Right lobe of liver (tissue), 6 donors: ENCODE measurements at places on chromosomes 6 and 20.

- DNase-seq, result no peak
These were observed 302.0 kb downstream of the ALDH8A1 start for GRCh38 chr6:134647861-134648260.

DNA sequence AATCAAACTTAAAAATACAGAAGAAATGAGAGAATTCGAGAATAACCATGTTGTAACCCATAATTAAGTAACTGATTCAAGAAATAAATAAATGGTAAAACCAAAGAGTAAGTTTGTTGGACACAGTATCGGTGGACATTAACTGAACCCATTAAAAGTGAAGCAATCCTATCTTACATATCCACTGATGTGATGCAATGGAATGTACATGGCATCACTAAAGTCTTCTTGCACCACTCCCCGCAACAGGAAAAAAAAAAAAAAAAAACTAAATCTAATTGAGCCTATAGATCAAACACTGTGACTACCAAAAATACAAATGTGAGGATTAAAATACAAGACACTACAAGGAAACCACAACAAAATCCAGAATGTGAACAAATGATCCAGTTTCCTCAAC is 7.9 kb downstream of the SNX14 start:
- DNase-seq, result no peak

GRCh38 chr6:7139835-7140470 is 32.2 kb downstream of the RREB1 start:
- peak; percentile 63 for DNase-seq

DNA sequence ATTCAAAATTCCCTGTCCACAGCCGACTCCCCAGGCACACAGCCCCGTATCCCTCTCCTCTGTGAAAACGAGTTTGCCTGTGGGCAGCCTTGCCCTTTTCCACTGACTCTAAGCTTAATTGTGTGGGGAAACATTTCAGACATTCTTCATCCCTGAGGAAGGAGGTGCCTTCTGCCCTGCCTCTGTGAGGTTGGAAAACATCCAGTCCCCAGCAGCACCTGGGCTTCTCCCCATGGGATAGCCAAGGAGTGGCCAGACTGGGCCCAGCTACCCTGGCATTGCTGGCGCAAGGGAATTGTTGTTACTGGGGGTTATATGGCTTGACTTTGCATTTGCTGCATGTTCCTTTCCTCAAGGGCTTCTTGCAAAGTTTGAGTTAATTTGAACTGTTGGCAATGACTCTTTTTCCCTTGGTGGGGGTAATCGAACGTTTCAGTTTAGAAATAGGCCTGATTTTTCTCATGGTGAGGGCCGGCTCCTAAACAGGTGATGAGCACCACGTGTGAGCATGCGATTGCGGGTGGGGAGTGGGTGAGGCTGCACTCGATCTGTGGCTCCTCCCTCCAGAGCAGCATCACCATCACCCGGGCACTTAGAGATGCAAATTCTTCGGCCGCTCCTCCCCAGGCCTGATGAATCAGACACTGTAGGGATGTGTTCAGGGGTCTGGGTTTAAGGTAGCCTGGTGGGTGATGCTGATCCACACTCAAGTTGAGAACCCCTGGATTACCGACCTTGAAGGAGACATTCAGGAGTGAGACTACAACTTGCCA is 29.9 kb downstream of the GABRR2 start:
- no peak for DNase-seq

GRCh38 chr20:21707999-21708737 is 2.7 kb downstream of the PAX1 start:
- no peak for DNase-seq

DNA sequence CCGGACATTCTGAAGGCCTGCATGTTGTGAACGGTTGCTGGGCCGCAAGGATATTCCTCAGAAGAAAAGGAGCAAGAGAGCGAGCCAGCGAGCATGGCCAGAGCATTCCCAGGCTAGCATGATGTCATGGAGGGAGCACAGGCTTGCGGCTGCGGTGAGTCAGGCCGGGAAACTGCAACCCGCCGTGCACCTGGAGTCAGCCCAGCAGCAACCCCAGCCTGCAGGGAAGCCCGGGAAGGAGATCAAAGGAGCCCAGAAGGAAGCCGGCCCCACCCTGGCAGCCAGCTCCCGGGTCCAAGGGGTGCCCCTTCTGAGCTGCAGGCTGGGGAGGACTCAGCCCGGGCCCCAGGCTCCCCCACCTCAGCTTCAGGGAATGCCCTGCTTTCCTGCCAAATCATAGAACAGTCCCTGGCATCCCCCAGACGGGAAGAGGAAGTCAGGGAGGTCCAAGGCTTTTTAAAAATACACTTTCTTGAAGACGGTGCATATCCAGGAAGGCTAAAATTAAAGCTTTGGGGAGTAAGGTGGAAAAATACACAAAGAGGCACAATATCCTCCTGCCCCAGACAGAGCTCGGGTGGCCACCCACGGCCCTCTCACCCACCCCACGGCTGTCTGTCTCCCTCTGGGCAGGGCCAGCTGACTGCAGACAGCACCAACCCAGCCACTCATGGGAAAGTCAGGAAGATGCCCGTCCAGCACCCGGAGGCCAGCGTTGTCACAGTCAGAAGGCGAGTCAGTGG is 53.7 kb downstream of the BMP7 start:
- no peak for DNase-seq

GRCh38 chr6:169707772-169708171 is 5.8 kb downstream of the C6orf120 start:
- no peak for DNase-seq

- DNase-seq, result no peak
These were observed 139.3 kb upstream of the RIN2 start for GRCh38 chr20:19618711-19619110.

DNA sequence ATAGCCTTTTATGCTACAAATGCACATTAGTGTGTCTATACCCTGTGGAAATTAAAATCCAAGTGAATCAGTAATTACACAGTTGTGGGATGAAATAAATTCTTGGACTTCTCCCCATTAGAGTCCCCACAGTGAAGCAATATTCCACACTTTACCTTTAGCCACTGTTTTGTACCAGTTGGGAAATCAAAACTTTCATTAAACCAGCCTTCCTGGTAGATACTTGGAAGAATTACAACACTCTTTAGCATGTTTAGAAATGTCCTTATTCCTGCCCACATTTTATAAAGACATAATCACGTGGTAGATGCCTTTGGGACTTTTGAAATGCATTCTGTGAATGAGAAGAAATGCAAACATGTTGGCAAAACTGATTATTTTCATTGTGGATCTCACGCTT is 49.0 kb upstream of the ANKEF1 start:
- no peak for DNase-seq

GRCh38 chr6:111973927-111974639 is 79.8 kb upstream of the CCN6 start:
- no peak for DNase-seq

- DNase-seq, result no peak
These were observed 649.7 kb upstream of the GJE1 start for GRCh38 chr6:141482796-141483597.

GRCh38 chr20:63159826-63160640 is 55.9 kb downstream of the YTHDF1 start:
- no peak for DNase-seq
